ENCODE measurements at places on chromosomes 12 and 14.

- no peak overlapping the region for H3K27ac ChIP-seq
- H3K27me3 ChIP-seq: no peaks in the 10 kb centered on the region
- H3K4me1 ChIP-seq: no peaks in the 10 kb centered on the region
- H3K36me3 ChIP-seq: no peaks in the 10 kb centered on the region
Observed at GRCh38 chr12:126772171-126772864, 1494.7 kb upstream of the TMEM132C start.

GRCh38 chr12:48592591-48593086 lies 22.8 kb upstream of the LALBA start:
- H3K4me3 ChIP-seq: no peak overlapping the region
- H3K27ac ChIP-seq: no peak overlapping the region
- no peaks in the 10 kb centered on the region for H3K36me3 ChIP-seq
- H3K4me1 ChIP-seq: no peaks in the 10 kb centered on the region

DNA sequence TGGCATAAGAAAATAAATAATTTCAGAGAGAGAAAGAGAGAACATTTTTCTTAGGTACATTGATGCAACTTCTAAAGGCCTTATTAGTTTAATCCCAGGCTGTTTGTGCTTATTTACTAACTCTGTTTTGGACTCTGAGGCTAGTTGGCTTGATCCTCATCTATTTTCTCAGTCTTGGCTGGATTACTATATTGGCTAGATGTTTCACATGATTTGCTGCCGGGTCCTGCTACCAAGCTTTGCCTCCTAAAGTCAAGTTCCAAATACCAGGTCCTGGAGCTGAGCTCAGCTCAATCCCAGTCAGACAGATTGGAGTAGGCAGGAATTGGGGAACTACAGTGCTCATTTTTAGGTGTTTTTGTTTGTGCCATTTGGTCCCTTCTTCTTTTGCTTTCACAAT lies 340.8 kb downstream of the BCAT1 start:
- DNase-seq: no peak
- H3K4me3 ChIP-seq: no peak overlapping the region
- H3K4me1 ChIP-seq: no peaks in the 10 kb centered on the region
- no peaks in the 10 kb centered on the region for H3K36me3 ChIP-seq

GRCh38 chr14:99462210-99462609 lies 18.4 kb downstream of the SETD3 start:
- no peak overlapping the region for H3K4me3 ChIP-seq
- no peak overlapping the region for H3K27ac ChIP-seq
- peaks cover 74% of the 10 kb centered on the region for H3K36me3 ChIP-seq
- no peaks in the 10 kb centered on the region for H3K4me1 ChIP-seq
- no peaks in the 10 kb centered on the region for H3K27me3 ChIP-seq
- no peak for DNase-seq

DNA sequence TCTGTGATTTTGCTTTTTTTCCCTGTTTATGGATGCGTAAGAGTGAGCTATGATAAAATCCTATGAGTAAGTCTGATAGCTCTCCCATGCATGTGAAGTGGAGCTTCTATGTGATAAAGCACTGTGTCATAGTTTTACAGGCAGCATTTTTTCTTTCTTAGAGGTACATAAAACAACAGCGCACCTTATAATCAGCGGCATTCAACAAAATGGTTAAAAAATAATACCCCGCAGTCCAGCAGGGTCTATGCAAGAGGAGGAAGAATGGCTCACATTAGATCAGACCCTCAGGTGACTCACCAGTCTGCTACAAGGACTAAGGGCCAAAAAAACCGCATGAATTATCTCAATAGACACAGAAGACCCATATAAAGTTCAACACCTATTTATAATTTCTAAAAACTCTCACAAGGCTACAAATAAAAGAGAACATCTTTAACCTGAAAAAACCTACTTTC lies 33.0 kb upstream of the TMEM179 start:
- H3K27ac ChIP-seq: no peak overlapping the region
- no peak overlapping the region for H3K4me3 ChIP-seq
- H3K27me3 ChIP-seq: peaks cover 12% of the 10 kb centered on the region
- DNase-seq: no peak
- no peaks in the 10 kb centered on the region for H3K4me1 ChIP-seq
- no peaks in the 10 kb centered on the region for H3K36me3 ChIP-seq

DNA sequence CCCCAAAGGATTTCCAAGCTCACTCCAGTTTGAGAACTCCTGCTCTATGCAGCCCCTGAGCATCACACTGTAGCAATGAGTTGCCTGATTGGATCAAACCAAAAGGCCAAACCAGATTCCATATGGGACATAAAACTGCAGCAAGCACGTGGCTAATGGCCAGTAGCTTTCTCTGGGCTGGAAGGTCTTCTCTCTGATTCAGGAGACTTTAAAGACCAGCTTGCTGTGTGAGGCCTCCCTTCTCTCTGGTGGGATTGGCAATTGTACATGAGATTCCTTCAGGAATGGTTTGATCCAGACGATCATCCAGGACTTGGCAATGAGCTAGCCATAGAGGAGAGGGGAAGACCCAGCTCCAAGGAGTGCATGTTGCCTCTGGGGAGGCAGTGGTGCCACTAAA lies 50.2 kb downstream of the WSCD2 start:
- DNase-seq: no peak
- no peaks in the 10 kb centered on the region for H3K36me3 ChIP-seq
- no peak overlapping the region for H3K4me3 ChIP-seq
- H3K27ac ChIP-seq: no peak overlapping the region
- no peaks in the 10 kb centered on the region for H3K4me1 ChIP-seq

DNA sequence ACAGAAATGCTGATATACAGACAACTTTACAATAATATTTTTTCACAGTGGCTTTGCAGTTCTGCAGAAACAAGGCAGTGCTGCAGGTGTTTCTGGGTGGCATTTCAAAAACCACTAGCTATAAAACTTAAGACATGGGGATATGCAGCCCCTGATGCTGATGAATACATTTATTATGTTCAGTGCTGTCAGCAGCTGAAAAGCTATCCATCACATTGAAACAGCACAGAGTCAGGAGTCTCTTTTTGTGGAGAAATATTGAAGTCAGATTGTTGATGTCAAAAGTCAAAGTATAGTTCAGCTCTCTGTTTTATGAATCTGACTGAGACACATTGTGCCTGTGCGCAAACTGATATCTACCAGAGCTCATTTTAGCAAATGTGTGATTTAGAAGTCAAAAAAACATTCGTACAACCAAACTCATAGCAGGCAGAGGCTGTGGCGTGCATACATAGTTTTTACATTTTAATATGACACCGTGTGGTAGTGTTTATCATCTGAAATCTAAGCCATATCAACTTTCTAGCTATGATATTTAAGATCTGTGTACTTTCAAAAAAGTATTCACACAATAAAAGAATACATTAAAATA lies 467.6 kb downstream of the PRKD1 start:
- H3K4me3 ChIP-seq: no peak overlapping the region
- H3K4me1 ChIP-seq: no peaks in the 10 kb centered on the region
- no peaks in the 10 kb centered on the region for H3K27me3 ChIP-seq
- no peaks in the 10 kb centered on the region for H3K36me3 ChIP-seq

GRCh38 chr14:22311636-22312035 lies 277.4 kb downstream of the DAD1 start:
- no peak overlapping the region for H3K27ac ChIP-seq
- H3K4me3 ChIP-seq: no peak overlapping the region
- DNase-seq: no peak
- H3K36me3 ChIP-seq: no peaks in the 10 kb centered on the region
- no peaks in the 10 kb centered on the region for H3K27me3 ChIP-seq

DNA sequence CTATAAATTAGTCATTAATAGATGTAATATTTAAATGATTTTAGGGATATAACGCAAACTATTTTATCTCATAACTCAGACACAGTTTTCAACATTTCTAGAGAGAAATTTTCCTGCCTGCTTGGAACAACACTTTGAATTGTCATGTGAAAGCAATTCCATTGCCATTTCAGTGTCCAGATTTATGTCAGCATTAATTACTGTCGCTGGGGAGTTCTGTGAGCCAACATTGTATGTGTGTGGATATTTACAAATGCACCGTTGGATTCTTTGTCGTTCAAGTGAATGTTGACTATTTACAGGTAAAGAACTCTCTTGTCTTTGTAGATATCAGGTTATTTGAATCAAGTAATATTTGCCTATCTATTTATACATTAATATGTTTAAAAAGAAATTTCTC lies 465.3 kb upstream of the RGS6 start:
- DNase-seq: no peak
- no peaks in the 10 kb centered on the region for H3K4me1 ChIP-seq
- no peaks in the 10 kb centered on the region for H3K36me3 ChIP-seq
- H3K4me3 ChIP-seq: no peak overlapping the region
- H3K27me3 ChIP-seq: no peaks in the 10 kb centered on the region

- no peaks in the 10 kb centered on the region for H3K27me3 ChIP-seq
- H3K4me1 ChIP-seq: peaks cover 3% of the 10 kb centered on the region
Observed at GRCh38 chr12:94139816-94140215, 8.6 kb upstream of the PLXNC1 start.

- H3K4me1 ChIP-seq: no peaks in the 10 kb centered on the region
- no peak overlapping the region for H3K27ac ChIP-seq
- H3K36me3 ChIP-seq: no peaks in the 10 kb centered on the region
- no peak overlapping the region for H3K4me3 ChIP-seq
Observed at GRCh38 chr12:120376009-120376408, 7.0 kb upstream of the MSI1 start.

- no peaks in the 10 kb centered on the region for H3K36me3 ChIP-seq
- H3K4me1 ChIP-seq: no peaks in the 10 kb centered on the region
- no peak overlapping the region for H3K27ac ChIP-seq
- H3K27me3 ChIP-seq: peaks cover 5% of the 10 kb centered on the region
- DNase-seq: peak; percentile 51
Observed at GRCh38 chr14:94423453-94424056, 29.0 kb downstream of the SERPINA11 start.

DNA sequence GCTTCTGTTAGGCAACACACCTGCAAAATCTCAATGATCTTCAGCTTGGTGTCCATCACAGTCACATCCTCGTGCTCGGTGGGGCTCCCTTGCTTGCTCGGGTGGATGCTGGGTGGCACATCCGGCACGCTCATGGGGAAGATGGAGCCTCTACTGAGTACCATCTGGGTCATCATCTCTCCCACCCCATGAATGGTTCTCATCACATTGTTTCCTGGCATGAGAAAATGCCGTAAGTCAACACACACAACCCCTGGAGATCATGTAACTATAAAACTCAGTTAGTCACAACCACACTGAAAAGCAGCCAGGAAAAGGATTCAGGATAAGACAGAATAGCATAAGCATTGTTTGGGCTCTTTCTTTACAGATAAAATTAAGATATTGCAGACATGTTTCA lies 201.1 kb downstream of the ITPR2 start:
- peaks cover 2% of the 10 kb centered on the region for H3K36me3 ChIP-seq
- no peak for DNase-seq
- H3K27me3 ChIP-seq: no peaks in the 10 kb centered on the region
- no peak overlapping the region for H3K27ac ChIP-seq

DNA sequence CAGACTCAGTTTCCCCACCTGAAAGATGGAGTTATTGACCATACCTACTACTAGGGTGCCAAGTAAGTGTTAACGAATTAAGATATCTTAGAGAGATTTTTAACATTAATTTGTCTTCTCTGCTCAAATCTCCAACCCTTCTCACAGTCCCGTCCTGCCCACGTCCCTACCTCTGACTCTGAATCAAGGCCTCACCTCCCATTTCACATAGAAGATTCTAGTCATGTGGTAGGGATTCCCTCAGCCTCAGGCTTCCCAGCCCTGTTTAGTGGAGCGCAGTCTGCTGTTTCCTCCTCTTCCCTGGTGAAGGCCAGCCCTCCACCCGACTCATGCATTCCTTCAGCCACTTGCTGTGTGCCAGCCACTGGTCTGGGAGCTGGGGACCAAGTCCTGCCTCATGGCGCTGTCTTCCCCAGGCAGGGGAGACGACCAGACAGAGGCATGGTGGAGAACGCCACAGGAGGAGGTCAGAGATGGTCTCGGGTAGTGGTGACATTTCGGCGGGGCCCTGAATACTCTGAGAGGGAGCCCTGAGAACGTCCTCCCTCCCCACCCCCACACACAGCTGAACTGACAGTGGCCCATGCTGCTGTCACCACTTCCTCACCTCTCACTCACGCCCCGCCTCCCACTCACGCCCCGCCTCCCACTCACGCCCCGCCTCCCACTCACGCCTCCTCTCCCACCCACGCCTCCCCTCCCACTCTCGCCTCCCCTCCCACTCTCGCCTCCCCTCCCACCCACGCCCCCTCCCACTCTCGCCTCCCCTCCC lies 38.8 kb downstream of the TMEM63C start:
- no peaks in the 10 kb centered on the region for H3K4me1 ChIP-seq
- H3K36me3 ChIP-seq: no peaks in the 10 kb centered on the region
- H3K27ac ChIP-seq: no peak overlapping the region
- no peak for DNase-seq
- H3K4me3 ChIP-seq: no peak overlapping the region

DNA sequence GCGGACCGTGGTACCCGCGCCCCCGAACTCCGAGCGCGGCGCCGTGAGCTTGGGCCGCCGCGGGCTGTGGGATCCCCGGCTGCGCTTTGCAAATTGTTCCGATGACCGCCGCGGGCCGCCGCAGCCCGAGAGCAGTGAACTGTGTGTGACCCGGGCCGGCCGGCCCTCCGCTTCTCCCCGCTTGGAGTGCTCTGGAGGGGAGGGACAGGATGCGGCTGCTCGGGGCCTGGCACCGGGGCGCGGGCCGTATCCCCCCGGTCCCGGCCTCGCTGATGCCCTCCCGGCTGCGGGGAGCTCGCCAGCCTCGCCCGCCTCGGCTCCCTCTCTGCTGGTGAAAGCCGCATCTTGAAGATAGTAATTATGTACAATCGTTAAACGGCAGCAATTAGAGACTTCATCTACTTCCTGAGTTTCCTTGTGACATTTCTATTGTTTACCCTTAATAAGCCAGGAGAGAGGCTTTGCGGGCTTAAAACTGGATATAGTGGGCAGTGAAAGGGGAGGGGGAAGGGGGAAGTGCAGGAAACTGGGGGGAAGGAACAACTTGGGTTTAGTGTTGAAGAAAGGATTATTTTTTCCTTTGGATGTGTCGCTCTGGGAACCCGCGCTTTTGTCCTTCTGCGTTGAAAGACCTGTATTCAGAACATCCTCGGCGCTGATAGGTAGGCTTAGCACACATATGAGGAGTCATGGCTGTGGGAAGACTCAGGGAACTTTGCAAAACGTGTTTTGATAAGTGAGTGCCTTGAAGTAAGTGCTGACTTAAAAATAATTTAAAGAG lies 1.2 kb downstream of the PELI2 start:
- no peaks in the 10 kb centered on the region for H3K27me3 ChIP-seq
- H3K27ac ChIP-seq: peak overlapping the region; percentile 70
- H3K36me3 ChIP-seq: no peaks in the 10 kb centered on the region

DNA sequence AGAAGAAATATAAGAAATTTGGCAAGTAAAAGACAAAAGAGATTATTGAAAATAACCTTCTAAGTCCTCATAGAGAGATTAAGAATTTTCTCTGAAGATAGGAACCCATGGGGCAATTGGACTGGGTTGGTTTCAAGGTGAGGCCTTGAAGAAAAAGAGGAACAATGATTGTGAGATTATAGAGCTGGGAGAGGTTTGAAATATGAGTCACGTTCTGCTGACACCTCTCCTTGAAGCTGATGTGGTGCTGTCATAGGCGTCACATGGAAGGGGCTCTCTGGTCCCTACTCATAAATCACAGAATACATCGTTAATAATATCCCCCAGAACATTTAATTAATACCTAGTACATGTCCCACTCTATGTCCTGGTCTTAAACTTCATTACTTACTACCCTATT lies 227.6 kb upstream of the PDE3A start:
- H3K27me3 ChIP-seq: no peaks in the 10 kb centered on the region
- no peaks in the 10 kb centered on the region for H3K36me3 ChIP-seq
- H3K27ac ChIP-seq: no peak overlapping the region
- no peak for DNase-seq

All from common myeloid progenitor, CD34-positive (primary cell).